ENCODE measurements at places on chromosomes 3 and 15. TPM values are rescaled to one million over a fixed set of nuclear protein-coding genes. Genes with fewer than 3 reads are reported as not detected.

DNA sequence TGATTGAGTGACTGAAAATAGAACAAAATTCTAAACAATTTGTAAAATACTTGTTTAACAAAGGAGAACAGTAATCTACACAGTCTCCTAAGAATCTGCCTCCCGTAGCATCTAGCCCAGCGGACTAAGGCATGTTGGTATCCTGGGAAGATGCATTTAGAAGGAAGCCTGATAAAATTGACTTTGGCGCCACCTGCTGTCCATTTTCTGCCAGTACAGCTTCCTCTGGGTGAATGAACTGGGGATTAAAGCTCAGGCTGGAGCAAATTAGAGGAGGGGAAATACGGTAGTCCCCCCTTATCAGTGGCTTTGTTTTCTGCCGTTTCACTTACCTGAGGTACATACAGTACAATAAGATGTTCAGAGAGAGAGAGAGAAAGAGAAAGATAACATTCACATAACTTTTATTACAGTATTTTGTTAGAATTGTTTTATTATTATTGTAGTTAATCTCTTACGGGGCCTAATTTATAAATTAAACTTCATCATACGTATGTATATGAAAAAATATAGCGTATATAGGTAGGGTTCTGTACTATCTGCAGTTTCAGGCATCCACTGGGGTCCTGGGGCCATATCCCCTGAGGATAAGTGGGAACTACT, 191.6 kb downstream of the GAP43 start:
- no peaks in the 10 kb centered on the region for H3K36me3 ChIP-seq
- peak; percentile 57 for DNase-seq
- H3K27me3 ChIP-seq: no peaks in the 10 kb centered on the region
- no peaks in the 10 kb centered on the region for H3K4me1 ChIP-seq
- no peak overlapping the region for H3K4me3 ChIP-seq

DNA sequence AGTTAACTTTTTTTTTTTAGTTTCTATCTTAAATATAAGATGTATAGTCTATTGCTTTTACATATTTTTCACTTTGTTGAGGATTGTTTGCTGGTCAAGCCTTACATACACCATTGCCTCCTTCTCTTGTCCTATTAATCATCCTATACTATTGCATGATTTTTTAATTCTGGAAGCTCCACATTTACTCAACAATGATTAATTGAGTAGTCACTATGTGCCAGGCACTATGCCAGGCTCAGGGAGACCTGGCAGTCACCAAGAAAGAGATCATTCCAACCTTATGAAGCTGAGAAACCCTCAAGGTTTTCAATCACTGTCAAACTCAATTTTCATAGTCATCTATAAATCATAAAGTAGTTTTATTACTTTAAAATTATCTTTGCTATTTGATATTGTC, 626.2 kb downstream of the IGSF11 start:
- no peaks in the 10 kb centered on the region for H3K27me3 ChIP-seq
- H3K36me3 ChIP-seq: no peaks in the 10 kb centered on the region
- no peak overlapping the region for H3K4me3 ChIP-seq

- H3K27ac ChIP-seq: no peak overlapping the region
- no peak for DNase-seq
- no peaks in the 10 kb centered on the region for H3K36me3 ChIP-seq
- H3K4me1 ChIP-seq: no peaks in the 10 kb centered on the region
- H3K4me3 ChIP-seq: no peak overlapping the region
These were observed 61.0 kb downstream of the C3orf80 start for GRCh38 chr3:160286231-160286630.

- no peaks in the 10 kb centered on the region for H3K4me1 ChIP-seq
- no peak overlapping the region for H3K27ac ChIP-seq
- no peaks in the 10 kb centered on the region for H3K36me3 ChIP-seq
- H3K27me3 ChIP-seq: no peaks in the 10 kb centered on the region
- DNase-seq: no peak
These were observed 24.6 kb upstream of the MCCC1 start for GRCh38 chr3:183123891-183124290.

GRCh38 chr3:155169197-155169596, 89.1 kb downstream of the MME start:
- no peak overlapping the region for H3K4me3 ChIP-seq
- H3K36me3 ChIP-seq: no peaks in the 10 kb centered on the region
- no peaks in the 10 kb centered on the region for H3K4me1 ChIP-seq
- H3K27me3 ChIP-seq: no peaks in the 10 kb centered on the region

- no peak for DNase-seq
- no peaks in the 10 kb centered on the region for H3K4me1 ChIP-seq
- no peaks in the 10 kb centered on the region for H3K27me3 ChIP-seq
- no peak overlapping the region for H3K27ac ChIP-seq
These were observed 129.3 kb upstream of the IGF1R start for GRCh38 chr15:98518823-98519561.

- H3K27me3 ChIP-seq: no peaks in the 10 kb centered on the region
- H3K27ac ChIP-seq: no peak overlapping the region
- H3K36me3 ChIP-seq: no peaks in the 10 kb centered on the region
- no peak for DNase-seq
These were observed 4.6 kb upstream of the HACD3 start for GRCh38 chr15:65525622-65526021.

GRCh38 chr3:47536221-47536891, 22.8 kb upstream of the ELP6 start:
- DNase-seq: no peak
- no peaks in the 10 kb centered on the region for H3K4me1 ChIP-seq
- H3K27me3 ChIP-seq: no peaks in the 10 kb centered on the region
- H3K4me3 ChIP-seq: no peak overlapping the region

DNA sequence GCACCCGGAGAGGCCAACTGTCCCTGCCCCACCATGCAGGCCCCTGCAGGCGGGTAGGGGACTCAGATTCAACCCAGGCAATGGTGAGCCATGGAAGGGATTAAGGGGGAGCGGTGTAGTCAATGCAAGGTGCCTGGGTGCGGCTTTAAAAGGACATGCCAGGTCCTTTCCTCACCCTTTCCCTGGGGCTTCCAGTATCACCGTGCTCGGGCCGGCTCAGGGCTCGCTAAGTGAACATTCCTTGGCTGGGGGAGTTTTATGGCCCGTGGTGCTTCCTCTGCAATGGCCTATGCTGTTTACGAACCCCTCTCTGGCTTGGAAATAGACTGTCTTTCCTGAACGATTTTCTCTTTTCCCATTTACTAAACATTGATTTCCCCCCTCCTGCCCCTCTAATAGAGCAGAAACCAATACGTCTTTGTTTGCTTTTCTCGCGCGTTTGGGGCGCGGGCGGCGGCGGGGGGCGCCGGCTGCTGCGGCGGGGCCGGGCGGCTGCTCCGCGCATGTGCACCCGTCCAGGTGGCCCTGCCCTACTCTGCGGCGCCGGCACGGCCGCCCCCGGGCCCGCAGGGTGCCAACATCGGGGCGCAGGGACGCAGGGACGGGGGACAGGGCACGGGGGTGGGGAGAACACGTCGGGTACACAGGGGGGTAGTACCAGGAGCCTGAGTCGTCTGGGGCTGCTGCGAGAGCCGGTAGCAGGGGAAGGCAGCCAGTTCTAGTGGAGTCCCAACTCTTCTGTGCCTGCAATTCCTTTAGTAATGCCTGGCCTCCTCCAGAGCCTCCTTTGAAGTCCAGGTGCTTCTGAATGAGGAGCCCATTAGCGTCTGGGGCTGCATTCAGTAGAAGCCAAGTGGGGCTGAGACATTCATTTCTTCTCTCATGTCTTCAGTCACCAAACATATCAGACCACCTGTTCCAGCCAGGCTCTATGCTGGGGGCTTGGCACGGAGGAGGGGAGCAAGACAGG, 26.9 kb upstream of the CACNA2D2 start:
- no peaks in the 10 kb centered on the region for H3K36me3 ChIP-seq
- H3K4me3 ChIP-seq: no peak overlapping the region
- no peak overlapping the region for H3K27ac ChIP-seq
- no peaks in the 10 kb centered on the region for H3K27me3 ChIP-seq
- DNase-seq: no peak
- no peaks in the 10 kb centered on the region for H3K4me1 ChIP-seq

GRCh38 chr3:74631351-74632140, 17.1 kb upstream of the CNTN3 start:
- no peaks in the 10 kb centered on the region for H3K27me3 ChIP-seq
- H3K4me1 ChIP-seq: no peaks in the 10 kb centered on the region
- H3K4me3 ChIP-seq: no peak overlapping the region
- H3K27ac ChIP-seq: no peak overlapping the region

DNA sequence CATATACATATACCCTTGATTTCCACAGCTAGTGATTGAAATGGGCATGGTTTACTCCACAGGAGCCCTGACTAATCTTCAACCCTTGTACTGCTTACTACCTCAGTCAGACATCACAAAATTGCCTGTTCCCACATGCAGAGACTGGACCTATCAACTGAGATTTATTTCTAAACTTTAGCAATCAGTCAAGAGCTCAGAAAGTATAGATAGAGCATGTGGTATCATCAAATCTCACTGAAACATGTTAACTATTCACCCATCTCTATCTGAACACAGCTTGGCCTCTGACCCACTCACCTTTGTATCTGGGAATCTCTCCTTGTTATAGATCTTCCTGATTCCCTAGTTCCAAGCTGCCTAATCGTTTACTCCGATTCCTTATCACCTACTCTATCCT, 14.6 kb downstream of the ADAM10 start:
- H3K27ac ChIP-seq: no peak overlapping the region
- no peaks in the 10 kb centered on the region for H3K36me3 ChIP-seq
- no peak for DNase-seq
- H3K4me3 ChIP-seq: no peak overlapping the region
- peaks cover 70% of the 10 kb centered on the region for H3K4me1 ChIP-seq
- H3K27me3 ChIP-seq: no peaks in the 10 kb centered on the region

DNA sequence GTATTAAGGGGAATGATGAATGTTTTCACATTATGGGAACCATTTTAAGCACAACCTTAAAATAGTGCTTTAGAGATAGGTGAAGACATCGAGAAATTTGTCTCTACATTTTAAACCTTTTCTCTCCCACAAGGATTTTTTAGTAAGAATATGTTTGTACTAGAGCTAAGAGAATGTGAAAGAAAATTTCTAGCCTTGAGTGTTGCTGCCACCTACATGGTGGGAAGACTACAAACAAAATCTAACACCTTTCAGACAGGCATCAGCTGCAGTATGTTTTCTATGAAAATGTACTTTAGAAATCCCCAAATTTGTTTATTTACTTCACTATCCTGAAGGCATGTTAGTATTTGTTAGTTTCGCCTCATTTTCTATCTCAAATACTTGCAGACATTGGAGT, 247.4 kb downstream of the WDR72 start:
- H3K4me3 ChIP-seq: no peak overlapping the region
- H3K27me3 ChIP-seq: no peaks in the 10 kb centered on the region
- H3K4me1 ChIP-seq: no peaks in the 10 kb centered on the region
- H3K27ac ChIP-seq: no peak overlapping the region
- H3K36me3 ChIP-seq: no peaks in the 10 kb centered on the region
- no peak for DNase-seq

DNA sequence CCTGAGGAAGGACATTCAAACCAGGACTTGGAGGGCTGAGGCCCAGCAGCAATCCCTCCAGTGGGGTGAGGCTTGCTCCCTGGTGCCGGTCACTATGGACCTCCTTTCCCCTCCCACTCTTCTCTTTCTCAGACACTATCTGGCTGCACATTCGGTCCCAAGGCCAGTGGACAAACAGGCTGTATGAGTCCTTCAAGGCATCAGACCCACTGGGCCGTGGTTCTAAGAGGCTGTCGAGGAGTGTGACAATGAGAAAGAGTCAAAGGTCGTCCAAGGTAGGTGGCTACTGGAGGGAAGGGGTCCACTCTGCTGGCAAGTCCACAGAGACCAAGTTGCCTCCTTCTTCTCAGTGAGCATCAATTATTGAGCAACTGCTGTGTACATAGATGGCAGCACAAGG, 28.0 kb downstream of the NOX5 start:
- no peak overlapping the region for H3K4me3 ChIP-seq
- DNase-seq: no peak

GRCh38 chr15:62059108-62059815, 985 bp downstream of the VPS13C start:
- H3K4me1 ChIP-seq: peaks cover 48% of the 10 kb centered on the region
- peak overlapping the region; percentile 83 for H3K27ac ChIP-seq
- H3K36me3 ChIP-seq: no peaks in the 10 kb centered on the region
- no peak for DNase-seq
- H3K27me3 ChIP-seq: no peaks in the 10 kb centered on the region
- peak overlapping the region; percentile 94 for H3K4me3 ChIP-seq

DNA sequence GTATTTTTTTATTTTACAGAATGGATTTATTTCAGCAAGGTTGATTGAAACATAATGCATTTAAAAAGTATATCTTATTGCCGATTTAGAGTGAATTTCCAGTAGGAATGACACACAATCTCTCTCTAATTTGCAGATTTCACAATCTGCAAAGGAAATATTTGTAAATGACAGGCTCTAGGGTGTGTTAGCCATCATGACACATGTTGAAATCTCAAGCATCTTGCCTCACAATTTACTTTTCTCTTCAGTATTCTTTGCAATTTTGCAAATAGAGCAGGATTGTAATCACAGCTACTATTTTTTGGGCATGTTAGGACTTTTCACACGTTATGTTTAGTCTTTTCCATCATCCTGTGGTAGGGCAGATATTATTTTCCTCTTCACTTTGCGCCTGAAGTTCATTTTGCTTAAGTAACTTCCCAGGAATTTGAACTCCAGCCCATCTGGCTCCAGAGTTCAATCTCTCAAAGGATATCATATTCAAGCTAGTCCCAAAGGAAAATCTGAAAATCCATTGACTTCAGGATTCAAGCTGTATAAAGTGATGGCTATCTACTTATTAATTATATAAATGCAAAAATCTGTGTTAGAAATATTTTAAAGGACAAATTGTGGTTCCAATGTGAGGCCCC, 55.4 kb downstream of the ATP13A4 start:
- H3K4me3 ChIP-seq: no peak overlapping the region
- no peaks in the 10 kb centered on the region for H3K4me1 ChIP-seq
- no peak overlapping the region for H3K27ac ChIP-seq
- H3K36me3 ChIP-seq: no peaks in the 10 kb centered on the region

Gene PLSCR4
- total RNA-seq: not detected

Gene AADAC
- not detected for total RNA-seq

Gene NEK10
- total RNA-seq: 2.7 TPM

Gene BLM
- 6.5 TPM for total RNA-seq

Gene ZKSCAN7
- total RNA-seq: 4.1 TPM

Gene GOLGA8A
- total RNA-seq: 188 TPM

Gene GATM
- total RNA-seq: 1.6 TPM

Data from CD4-positive, alpha-beta memory T cell (primary cell).